ENCODE measurements at places on chromosomes 2 and 18.
A peak's percentile ranks its signal among the peaks of the same experiment; 100 is the strongest.

DNA sequence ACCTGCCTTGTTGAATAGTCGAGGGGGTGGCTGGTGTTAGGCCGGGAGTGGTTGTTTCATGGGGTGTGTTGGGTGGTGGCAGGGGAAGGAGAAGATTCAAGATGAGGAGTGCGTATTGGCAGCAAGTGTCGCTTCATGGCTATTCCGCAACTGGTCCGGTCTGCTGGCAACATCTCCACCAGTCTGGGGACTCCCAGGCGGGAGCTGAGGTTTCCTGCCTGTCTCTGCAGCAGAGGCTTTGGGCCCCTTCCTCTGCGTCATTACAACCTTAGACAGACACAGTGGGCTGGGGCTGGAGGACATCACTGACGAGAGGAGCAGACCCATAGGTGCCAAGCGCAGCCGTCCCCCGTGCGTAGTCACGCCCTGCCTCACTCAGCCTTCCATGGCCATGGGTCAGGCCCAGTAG, 64.0 kb upstream of the MCFD2 start:
- DNase-seq: peak; percentile 14

DNA sequence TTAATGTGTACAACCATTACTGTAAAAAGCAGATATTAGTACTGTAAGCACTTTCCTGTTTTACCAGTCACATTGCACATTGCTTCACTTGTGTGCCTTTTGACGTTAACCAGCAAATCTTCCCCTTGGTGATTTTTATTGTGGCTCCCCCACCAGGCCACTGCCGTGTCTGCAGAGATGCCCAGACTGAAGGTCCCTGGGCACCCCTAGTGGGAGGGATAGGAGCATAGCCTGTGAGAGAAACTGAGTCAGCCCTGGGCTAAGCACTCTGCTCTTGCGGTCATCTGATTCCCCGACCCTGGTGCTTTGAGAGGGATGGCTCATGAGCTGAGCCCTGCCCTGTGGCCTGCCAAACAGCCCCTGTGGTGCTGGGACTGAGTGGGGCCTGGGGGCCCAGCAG, 73.4 kb downstream of the INPP4A start:
- peak; percentile 26 for DNase-seq

DNA sequence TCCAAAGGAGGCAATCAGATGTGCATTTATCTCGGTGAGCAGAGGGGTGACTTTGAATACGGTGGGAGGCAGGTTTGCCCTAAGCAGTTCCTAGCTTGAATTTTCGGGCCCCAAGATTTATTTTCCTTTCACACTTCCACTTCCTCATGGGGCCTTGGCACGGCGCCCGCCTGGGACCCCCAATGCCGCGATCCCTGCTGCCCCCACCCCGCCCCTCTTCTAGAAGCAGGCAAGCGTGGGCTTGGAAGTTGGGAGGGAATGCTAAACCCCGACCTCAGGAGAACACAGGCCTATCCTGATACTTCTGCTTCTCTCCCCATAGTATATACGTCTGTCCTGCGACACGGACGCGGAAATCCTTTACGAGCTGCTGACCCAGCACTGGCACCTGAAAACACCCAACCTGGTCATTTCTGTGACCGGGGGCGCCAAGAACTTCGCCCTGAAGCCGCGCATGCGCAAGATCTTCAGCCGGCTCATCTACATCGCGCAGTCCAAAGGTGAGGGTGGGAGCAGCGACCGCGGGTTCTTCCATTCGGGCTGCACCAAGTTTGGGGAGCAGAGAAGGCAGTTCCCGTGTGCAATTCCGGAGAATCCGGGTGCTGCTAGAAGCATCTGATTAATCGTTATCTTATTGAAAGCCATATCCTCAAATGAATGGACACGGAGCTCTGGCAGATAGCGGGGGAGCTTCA, 21.6 kb downstream of the TRPM8 start:
- no peak for DNase-seq

DNA sequence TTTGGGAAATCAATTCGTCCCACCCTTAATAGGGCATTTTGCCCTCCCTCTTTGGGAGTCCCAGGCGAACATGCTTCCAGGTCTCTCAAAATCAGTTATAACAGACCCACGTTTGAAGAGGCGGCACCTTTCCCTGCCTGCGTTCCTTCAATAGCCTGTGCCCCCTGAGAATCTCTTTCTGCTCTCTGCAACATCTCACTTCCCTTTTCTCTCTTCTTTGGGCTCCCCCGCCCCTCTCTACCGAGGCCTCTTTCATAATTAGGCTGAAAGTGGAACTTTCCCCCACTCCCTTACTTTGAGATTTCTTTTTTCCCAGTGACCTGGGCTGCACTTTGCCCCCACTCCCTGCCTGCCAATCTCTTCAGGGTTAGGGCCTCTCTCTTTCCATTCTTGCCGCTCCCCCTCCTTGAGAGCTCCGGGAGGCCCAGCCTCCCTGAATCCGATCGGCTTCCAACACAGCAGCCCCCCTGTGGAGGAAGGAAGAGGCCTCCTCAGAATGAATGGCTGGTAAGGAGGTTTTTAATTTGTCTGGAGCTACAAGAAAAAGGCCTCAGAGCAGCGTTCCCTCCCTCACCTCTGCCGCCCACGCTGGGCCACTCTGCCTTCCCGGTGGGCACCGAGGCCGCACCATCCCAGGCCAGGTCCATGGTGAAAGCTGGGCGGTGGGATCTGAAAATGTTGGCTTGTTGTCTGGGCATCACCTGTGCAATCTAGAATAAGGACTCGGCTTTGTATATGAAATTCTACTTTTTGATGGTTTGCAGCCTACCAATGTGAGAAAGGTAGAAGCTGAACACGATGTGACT, 162.6 kb upstream of the SIX3 start:
- DNase-seq: no peak

GRCh38 chr2:187434342-187434785, 13.7 kb downstream of the CALCRL start:
- DNase-seq: no peak

DNA sequence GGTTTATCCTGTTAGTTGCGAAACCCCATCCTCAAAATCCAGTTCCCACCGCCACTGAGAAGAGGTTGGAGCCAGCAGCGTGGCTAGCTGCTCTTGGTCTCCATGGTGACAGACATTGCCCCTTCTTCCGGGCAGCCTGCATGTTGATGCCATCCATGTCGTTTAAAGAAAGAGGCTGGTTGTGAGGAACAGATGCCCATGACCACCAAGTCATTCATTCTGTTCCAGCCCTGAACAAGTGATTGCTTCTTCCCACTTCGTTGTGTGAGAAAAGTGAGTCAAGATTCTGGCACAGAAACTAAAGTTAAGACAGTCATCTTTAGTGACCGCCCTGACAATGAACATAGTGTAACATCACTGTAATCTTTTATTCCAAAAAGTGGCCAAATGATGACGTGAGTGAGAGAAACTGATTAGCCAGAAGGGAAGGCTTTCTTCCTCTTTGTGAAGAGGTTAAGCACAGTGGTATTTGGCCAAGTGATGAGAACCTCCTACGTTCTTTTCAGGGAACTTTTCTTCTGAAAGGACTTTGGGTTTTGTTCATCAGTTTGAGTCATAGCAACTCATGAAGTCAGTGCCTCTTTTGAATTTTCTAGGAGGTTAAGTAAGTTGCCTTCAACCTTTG, 272.5 kb downstream of the GALR1 start:
- DNase-seq: no peak

DNA sequence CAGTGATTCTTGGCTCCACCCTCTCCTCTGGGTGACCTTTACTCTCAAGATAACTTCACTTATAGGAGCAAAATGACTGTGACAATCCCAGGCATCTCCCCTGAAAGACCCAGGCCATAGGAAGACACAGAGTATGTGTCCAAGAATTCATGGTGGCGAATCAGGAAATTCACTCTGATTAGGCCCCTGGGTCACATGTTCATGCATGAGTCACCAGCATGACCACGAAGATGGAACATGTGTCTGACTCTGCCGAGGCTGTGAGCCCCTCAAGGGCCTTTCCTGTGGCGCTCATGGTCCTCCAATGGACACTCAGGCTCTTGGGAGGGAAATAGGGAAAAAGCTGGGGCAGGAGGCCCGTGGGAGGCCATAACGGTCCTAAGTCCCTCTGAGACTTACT, 74.0 kb upstream of the TEX51 start:
- DNase-seq: no peak

DNA sequence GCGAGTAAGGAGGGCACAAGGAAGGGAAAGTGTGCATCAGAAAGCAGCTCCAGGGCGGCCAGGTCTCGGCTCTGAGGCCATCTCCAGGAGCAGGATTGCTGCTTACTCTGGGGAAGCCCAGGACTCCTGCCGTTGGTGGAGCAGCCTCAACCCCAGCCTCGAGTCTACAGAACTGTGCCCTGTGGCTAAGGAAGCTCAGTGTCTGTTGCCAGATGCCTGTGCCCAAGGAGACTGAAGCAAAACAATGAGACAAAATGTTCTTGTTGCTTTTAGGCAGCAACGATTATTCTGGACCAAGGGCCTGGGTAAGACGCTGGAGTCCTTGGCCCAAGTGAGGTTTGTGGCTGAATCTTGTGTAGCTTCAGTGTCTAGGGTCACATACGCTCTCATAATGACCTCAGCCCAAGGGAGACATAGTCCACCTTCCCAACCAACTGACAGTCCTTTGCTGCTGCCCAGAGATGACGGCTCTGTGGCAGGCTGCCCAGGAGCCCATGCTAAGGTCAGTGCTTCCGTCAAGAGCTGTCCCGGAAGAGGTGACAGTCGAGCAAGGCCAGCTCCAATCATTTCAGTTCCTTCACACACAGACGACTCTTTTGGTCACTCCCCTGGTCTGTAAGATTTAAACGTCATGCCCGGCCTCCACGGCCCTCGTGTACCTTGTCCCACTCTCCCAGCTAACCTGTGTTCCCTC, 223.8 kb downstream of the TTC32 start:
- no peak for DNase-seq

- DNase-seq: no peak
Observed at GRCh38 chr2:66202586-66202985, 232.3 kb upstream of the MEIS1 start.

DNA sequence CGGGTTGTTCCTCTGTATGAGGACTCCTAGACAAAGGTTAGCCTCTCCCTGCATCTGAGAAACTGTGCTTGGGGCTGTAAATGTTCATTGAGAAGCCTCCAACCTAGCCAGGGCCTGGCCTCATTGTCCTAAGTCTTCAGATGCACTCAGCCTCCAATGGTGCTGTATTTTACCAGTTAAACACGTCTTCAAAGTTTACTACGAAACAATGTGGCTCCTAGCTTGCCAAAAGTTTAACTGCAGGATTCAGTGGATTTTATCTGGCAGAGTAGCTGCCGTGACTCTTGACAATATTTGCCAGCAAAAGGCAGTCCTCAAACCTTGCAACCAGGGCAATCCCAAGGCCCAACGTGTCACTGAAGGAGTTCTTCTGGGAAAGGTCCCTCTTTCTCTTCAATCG, 1.1 kb downstream of the PID1 start:
- DNase-seq: no peak

DNA sequence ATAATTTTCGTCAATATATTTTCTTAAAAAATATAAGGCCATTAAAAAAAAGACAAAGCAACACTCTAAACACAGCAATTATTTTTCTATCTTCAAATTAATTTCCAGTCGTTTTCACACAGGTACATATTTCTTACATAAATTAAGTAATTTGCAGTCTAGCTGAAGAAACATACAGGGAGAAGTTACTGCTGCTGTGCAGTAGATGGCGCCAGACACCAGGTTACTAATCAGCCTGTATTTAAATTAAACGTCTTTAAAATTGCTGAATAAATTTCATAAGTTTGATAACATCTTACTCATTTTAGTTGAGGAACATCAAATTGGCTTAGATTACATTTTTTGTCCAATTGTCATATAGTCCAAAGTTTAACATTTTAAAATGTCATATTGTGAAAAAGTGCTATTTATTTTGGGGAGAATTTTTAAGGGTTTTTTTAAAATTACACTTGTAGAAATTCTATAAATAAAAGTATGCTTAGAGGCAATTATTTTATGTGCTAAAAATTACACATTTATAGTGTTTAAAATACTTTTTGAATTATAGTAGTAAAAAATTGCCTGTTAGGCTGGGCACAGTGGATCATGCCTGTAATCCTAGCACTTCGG, 88.4 kb downstream of the PMAIP1 start:
- no peak for DNase-seq

DNA sequence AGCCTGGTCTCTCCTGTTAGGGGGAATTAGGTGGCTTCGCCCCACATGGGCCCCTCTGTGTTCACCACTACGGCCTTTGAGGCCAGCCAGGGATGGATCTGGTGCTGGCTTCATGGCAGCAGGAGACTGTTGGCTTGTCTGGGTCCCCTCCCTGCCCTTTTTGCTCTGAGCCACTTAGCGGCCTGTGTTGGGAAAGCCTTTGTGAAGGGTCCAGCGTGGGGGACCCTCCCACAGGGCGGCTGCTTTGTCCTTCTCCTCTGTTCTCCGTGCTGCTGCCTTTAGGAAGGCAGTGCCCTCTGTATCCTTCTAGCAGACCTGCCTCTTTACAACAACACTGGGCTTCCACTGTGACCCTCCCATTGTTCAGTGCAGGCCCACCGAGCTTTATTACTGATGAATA, 118.4 kb downstream of the TSN start:
- DNase-seq: no peak

DNA sequence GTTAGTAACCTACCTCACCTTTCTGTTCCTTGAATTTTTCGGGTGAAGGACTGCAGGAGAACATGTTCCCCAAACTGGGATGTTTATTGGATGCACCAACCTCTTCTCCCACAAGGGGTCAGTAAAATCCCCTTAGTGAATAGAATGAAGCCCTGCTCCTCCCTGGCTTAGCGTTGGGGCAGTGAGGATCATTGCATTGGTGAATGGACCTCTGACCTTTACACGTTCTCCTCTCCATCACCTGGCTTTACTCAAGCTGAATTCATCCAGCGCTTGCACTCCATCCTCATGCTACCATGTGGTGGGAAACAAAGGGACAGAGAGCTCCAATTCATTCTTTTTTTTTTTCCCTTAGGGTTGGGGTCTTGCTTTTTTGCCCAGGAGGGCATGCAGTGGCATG, 157.2 kb downstream of the MIB1 start:
- no peak for DNase-seq

- no peak for DNase-seq
Observed at GRCh38 chr18:79775441-79776221, 22.1 kb upstream of the KCNG2 start.

DNA sequence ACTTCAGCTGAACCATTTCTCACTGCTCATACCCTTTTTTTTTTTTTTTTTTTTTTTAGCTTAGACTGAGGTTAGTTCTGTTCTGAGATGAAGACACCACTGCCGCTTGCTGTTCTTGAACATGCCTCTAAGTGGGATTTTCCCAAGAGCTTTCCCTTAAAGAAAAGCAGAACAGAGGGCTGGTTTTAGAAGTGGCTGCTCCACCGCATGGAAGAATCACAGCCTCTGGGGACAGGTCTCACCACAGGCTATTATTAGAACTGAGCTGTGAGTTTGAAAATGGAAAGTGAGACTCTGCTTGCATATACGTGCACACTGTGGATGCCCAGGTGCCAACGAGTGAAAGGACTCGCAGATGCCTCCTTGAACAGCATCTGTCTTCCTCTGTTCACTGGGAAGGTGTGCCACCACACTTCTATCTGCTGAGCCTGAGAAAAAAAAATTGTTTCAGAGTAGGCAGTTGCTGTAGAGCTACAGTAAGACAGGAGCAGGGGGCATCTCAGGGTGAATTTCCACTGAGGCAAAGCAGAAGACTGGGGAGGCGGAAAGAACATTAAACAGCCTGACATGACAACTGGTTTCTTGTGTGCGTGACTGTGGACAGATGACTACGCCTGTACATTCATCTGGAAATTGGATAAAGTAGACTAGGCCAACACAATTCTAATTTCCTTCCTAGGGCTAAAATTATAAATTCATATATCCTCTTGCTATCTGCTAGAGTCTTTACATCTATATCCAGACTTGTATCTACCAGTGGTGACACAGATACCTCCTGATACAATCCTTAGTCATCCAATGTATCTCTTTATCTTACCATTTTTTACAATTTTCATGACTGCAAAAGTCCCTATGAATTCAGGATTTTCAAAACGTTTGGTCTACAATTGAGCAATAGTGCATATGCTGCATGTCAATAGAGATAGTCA, 1045.7 kb upstream of the CELF4 start:
- no peak for DNase-seq

All from activated T-helper 1 cell treated with anti-CD3 and anti-CD28 coated beads, Interleukin-12 subunit alpha, Interleukin-12 subunit beta, Interleukin-2, Interleukin-4 antibody, amounts not matched to agents 30 ng/mL and 10 ng/mL and 1 ng/mL, durations not matched to agents 14 hours and 24 hours and 36 hours (primary cell).